ENCODE measurements at places on chromosomes 5 and 9. TPM values are rescaled to one million over a fixed set of nuclear protein-coding genes. Genes with fewer than 3 reads are reported as not detected.

DNA sequence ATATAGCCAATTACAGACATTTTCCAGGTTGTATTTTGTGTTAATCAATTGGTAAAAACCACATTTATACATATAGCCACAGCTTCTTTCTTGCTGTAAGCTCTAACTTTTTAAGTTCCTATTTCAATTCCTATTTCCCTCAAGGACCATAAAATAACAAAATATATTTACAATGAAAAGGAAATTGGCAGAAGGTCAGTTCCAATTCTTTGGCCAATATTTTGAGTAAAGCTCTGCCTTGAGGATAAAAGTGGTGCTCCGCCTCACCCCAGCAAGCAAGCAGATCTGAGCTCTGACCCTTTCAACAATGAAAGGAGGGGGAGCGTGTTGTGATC lies 203.4 kb upstream of the RASEF start:
- DNase-seq = no peak

- DNase-seq = no peak
These were observed 98.6 kb downstream of the GIN1 start for GRCh38 chr5:103021314-103021713.

IFNA2 gene
- total RNA-seq = not detected

DRD1 gene
- total RNA-seq = 0.19 TPM

ERAP2 gene
- total RNA-seq = not detected

GRCh38 chr5:175478384-175479124 lies at the start of gene SFXN1:
SFXN1 (plus strand) TSS chr5:175478560; CDS start chr5:175492104, 13,544 bp downstream.
- no peak for DNase-seq

Measured in H1 (cell line).